ENCODE measurements at places on chromosomes 11 and 22.

GRCh38 chr11:104343578-104343977 is 179.6 kb upstream of the PDGFD start:
- DNase-seq, result no peak

- peak; percentile 58 for DNase-seq
These were observed 1.8 kb upstream of the PACS1 start for GRCh38 chr11:66068154-66068821.

DNA sequence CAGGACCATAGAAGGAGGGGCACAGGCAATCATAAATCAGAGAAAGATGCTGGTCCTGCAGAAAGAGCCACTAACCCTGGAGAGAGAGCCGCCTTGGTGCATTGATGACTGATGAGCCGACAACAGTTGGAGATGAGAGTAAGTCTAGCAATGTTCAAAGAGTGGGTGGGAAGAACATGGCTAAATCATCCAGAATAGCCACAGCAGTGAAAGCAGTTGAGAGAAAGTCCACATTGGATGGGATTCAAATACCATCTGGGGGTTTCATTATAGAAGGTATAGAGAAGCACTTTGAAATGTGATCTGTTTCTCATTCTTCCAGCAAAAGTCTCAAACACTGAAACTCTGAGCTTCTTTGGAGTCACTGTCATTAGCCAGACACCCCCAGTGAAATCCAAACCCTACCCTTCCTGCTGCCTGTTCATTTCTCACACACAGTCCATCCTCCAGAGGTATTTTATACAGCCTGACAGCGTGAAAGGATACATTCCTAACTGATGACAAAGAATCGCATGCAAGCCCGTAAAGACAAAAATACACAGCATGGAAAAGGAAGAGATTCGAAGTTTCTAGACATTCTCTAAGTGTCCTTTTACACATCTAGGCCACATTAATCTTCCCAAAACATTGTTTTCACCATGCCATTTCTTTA is 303.1 kb upstream of the MPPED2 start:
- DNase-seq, result no peak

DNA sequence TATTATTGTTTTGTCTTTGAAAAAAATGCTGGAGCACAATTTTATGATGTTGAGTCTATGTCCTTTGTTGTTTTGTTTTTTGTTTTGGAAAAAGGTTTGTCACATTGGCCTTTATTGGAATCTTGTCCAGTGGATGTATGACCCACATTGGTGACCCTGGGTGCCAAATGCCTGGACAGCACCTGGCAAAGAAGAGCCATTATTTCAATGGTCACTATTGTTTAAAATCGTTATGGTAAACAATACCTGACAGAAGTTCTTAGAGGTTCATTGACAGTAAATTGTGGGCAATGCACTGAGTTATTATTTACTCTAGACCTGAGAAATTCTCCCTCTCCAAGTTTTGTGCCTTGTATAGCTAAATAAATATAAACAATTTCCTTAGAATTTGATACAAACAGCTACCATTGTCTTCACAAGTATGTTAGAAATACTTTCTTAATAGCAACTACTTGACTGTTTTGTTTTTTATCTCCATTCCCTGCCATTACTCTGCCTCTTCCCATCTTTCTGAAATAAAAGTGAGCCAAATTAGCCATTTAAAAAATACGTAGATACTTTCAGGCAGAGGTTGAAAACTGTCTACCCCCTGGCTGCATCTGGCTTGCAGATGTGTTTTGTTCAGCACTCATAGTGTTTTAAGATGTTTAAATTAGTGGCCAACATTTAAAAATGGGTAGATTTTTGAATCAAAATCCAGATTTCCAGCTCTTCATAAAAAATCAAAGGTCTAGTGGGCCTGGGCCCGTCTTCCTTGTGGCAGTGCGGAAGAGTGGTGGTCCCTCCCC is 39.9 kb downstream of the BMAL1 start:
- no peak for DNase-seq

- no peak for DNase-seq
These were observed 80.2 kb upstream of the NAV2 start for GRCh38 chr11:19632499-19632834.

Data from stimulated activated CD4-positive, alpha-beta T cell treated with anti-CD3 and anti-CD28 coated beads, TNF-alpha, amount 100 ng/mL, for 48 hours (primary cell).